Stimulated activated CD4-positive, alpha-beta T cell treated with anti-CD3 and anti-CD28 coated beads, Interleukin-4, amount 100 ng/mL, for 48 hours (primary cell): ENCODE measurements at places on chromosomes 5 and 9.

GRCh38 chr5:30405821-30406220 lies 787.7 kb upstream of the CDH6 start:
- DNase-seq, result no peak

GRCh38 chr9:129287619-129288305 lies 109.7 kb upstream of the IER5L start:
- DNase-seq, result no peak

DNA sequence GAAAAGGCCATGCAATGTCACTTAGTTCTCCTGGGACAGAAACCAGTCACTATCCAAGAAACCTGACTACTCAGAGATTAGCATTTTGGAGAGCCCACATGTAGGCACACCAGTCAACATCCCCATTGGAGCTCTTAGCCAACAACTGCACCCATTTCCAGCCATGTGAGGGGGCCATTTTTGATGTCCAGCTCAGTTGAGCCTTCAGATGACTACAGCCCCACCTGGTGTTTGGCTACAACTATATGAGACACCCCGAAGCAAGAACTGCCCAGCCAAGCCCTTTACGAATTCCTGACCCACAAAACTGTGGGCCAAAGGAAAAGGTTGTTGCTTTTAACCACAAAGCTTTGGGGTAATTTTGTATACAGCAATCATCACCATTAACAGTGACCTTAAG lies 300.1 kb downstream of the ASTN2 start:
- DNase-seq, result no peak

DNA sequence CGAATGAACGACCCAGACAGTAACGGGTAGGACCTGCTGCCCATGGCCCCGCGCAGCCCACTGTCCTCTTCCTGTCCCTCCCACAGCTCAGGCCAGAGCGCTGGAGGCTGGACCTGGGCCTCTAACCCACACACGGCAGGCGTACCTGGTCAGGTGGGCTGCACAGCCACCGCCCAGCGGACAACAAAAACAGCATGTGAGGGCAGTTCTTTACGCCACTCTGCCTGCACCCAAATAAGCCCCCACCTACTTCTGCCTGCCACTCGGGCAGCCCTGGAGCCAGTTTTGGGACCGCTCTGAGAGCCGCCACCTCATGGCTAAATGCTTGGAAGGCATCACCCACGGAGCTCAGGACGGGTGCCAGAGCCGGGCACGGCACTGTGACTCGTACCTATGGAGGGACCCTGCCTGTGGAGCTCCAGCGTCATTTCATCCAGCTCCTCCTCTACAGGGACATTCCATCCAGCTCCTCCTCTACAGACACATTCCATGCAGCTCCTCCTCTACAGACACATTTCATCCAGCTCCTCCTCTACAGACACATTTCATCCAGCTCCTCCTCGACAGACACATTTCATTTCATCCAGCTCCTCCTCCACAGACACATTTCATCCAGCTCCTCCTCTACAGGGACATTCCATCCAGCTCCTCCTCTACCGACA lies 18.9 kb downstream of the CLPTM1L start:
- DNase-seq, result no peak

GRCh38 chr5:124697501-124697900 lies 48.9 kb downstream of the ZNF608 start:
- no peak for DNase-seq

DNA sequence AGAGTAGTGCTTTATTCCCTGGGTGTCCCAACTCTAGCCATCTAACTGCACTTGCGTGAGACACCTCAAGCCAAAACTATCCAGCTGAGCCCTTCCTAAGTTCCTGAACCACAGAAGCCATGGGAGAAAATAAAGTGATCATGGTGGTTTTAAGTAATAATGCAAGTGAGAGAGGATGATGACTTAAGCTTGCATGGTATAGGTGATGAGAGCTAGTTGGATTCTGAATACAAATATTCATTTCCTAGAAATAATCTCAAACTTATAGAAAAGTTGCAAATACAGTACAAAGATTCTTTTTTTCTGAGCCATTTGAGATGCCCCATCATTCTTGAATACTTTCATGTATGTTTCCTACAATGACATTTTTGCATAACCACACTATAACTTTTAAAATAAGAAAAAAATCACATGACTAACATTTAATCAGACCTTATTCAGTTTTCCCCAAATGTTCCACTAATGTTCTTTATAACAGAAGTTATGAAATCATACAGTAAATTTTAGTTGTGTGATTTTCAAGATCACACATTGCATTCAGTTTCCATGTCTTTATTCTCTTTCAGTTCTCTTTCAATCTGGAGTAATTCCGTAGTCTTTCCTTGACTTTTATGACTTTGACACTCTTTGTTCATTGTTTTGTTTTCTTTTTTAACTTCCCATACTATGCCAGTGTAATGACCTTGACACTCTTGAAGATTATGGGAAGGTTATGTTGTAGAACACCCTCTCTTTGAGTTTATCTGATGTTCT lies 5.5 kb upstream of the AK3 start:
- no peak for DNase-seq

DNA sequence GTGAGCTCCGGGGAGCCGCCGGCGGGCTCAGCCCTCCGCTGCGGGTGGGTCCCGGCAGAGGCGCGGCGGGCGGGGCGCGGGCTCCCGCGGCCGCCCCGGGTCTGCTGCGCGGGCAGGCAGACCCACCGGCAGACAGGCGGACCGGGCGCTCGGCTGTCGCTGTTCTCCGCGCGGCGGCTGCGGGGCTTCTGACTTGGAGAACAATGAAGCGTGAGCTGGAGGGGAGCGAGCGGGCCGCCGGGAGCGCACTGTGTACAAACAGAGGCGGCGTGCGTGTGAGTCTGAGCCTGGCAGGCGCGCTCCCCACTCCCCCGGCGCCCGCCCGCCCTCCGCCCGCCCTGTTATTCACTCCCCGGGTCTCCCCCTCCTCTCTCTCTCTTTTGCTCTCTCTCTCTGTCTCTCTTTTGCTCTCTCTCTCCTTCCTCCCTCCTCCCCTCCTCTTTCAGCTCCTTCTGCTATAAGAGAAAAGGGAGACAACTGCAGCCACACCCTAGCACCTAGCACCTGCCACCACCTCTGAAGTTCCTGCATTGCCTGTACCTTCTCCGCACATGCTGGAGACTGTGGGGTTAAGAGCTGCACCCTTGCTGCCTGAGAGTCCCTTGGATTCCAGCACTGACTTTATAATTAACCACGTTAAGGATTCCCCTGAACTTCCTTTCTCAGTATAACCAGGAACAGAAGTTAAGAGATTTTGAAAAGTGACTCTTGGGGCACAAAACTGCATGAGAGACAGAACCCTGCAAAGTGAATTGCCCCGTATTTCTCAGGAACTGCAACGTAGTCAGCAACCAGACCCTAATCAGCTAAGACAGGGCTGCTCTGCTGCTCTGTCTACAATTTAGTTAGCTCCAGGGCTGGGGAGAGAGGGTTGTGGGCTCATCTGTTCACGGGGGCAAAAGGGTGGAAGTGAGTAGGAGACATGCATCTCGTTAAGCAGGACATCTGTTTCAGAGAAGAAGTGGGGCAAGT lies at the start of gene EDIL3:
Gene EDIL3, minus strand, starts transcription at position 277 of the 972 bp plus-strand sequence. CDS start 506 bp downstream, outside the sequence.
- no peak for DNase-seq

DNA sequence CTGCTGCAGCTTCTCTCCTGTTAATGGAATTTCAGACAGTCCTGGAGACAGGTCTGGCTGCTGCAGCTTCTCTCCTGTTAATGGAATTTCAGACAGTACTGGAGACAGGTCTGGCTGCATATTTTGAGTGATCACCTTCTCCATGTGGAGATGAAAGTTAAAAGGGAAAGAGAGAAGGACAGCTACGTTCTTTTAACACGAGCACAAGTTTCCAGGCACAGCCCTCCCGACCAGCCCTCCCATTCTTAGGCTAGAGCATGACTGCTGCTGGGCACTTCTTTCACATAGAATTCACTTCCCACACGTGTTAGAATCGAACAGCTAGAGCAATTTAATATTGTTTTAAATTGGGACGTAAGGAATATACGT lies 133.3 kb upstream of the DMRT1 start:
- DNase-seq, result no peak

DNA sequence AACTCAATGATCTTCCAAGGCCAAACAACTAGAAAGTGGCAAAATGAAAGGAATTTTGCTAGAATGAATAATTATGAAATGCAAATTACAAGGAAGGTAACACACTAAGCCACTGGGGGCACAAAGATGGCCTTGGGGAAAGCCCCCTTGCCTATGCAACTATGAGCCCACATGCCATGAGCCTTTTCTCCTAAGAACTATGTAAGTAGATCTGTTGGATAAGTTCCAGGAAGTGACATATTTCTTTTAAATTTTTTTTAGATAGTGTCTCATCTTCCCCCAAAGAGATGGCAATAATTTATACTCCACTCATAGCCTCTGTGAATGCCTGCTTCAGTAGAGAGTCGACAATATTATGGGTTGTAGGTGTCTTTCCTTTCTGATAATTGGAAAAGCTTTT lies 257.8 kb downstream of the AUH start:
- no peak for DNase-seq

DNA sequence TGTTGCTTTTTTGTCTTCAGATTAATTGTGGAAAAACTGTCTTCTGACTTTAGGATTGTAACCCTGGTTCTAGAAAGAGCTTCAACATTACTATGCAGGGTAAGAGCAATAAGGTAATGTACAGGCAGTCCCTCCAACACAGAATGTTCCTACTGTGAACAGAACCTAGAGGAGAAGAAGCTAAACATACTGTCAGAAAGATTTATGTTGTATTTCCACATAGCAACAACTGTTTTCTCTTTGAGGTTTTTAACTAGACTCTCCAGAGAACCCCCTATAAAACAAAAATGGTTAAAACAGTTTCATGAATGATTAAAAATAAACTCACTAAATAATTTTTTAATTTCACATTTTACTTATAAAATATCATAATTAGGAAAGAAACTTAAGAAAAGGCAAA lies 64.3 kb upstream of the NAA35 start:
- DNase-seq, result no peak

- DNase-seq, result no peak
Measured at GRCh38 chr9:37968228-37968701, 64.3 kb upstream of the SLC25A51 start.

DNA sequence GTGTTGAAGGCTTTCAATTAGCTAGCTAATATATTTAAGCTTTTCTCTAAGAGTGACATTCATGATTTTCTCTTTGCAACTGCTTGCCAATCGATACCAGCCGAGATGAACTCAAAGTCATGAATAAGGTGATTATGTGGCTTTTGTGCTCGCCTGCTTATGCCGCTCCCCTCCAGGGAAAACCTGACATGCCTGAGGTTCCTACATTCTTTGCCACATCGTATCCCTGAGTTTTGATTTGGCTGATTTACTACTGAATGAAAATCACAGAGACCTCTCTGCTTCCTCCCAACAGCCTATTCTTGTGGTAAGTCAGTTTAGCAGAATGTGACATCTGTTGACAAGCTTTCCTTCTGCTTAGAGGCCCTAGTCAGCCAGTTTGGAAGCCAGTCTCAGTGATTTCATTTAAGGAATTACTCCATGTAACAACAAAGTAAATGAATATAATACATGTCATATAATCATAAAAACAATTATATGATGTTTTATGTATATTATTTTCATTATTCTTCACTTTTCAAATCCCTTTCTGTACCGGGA lies 513.4 kb downstream of the CSNK1G3 start:
- no peak for DNase-seq

DNA sequence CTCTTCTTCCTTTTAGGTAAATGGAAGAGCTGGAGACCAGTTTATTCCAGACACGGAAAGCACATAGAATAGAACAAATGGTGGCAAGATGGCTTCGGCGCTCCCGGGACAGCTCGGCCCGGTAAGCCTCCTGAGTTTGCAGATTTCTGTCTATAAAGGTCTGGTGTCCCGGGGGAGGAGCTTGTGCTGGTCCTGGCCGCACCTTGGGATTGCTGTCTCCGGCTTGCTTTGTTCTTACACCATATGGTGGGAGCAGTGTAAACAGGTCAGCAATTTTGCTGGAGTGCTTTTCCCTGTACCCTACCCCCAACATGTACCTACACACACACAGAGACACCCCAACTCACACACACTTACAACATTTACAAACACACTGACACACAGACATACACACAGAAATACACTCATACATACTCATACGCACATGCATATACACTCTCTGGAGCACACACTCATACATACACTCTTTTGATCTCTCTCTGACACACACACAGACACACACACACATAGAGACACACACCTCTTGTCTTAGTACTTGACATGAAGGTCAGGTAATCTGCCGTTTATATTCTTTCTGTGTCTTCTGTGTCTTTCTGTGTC lies 42.0 kb downstream of the FRMPD1 start:
- no peak for DNase-seq

- no peak for DNase-seq
Measured at GRCh38 chr5:16842896-16843295, 93.2 kb downstream of the MYO10 start.

- DNase-seq, result no peak
Measured at GRCh38 chr5:139912804-139913203, 117.2 kb downstream of the PSD2 start.

GRCh38 chr9:94921092-94921471 lies 194.6 kb downstream of the AOPEP start:
- DNase-seq, result no peak

DNA sequence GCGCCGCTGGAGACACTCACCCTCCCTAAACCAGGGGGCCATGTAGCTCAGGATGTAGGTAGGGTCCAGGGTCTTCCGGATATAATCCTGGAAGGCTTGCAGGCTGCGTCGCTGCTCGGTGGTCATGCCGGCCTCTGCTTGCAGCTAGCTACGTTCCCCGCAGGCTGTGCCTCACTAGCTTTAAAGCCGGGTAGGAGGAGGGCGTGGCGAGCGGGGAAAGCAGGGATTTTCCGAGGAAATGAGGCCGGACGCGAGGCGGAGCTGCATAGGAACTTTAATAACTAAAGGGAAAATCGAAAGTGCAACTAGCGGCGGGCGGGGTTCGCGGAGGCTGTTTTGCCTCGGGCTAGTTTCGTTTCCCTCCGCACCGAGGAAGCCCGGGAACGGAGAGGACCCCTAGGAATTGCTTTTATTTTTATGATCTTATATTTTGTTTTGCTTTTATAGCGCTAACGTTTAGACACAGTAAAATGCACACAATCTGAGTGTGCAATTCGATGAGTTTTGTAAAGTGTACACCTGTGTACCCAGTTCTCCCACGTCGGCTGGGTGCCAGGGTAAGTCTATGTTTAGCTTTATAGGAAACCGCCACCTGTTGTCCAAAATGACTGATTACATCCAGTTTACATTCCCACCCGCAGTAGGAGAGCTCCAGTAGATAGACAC lies at the start of gene RIGI:
Gene RIGI, minus strand, starts transcription at position 156 of the 666 bp plus-strand sequence. Its CDS starts 30 bp downstream, at position 126.
- DNase-seq, result peak; percentile 56

GRCh38 chr9:82797534-82797933 lies 265.4 kb downstream of the RASEF start:
- DNase-seq, result no peak

GRCh38 chr5:58075907-58076306 lies 384.0 kb downstream of the PLK2 start:
- no peak for DNase-seq
